ENCODE measurements at places on chromosomes 16 and 17. TPM values are rescaled to one million over a fixed set of nuclear protein-coding genes. Genes with fewer than 3 reads are reported as not detected.

NPIPB6 gene
- 0.17 TPM for total RNA-seq

CACNB1 gene
- 3.9 TPM for total RNA-seq

CCL7 gene
- not detected for total RNA-seq

HSPB9 gene
- not detected for total RNA-seq

PERCC1 gene
- not detected for total RNA-seq

KRT23 gene
- total RNA-seq = under 0.01 TPM

ZSCAN10 gene
- not detected for total RNA-seq

STX1B gene
- 0.50 TPM for total RNA-seq

NAA60 gene
- total RNA-seq = 15.0 TPM

AANAT gene
- not detected for total RNA-seq

CCL14 gene
- total RNA-seq = not detected

SOX8 gene
- 0.15 TPM for total RNA-seq

All from bronchus fibroblast of lung (primary cell).